CD4-positive, alpha-beta T cell treated with Interleukin-2 at 100 ng/mL for 4 hours (primary cell): ENCODE measurements at places on chromosomes 5 and 9.
A peak's percentile ranks its signal among the peaks of the same experiment; 100 is the strongest.

- no peak for DNase-seq
Observed at GRCh38 chr5:103291606-103292005, 33.0 kb downstream of the MACIR start.

DNA sequence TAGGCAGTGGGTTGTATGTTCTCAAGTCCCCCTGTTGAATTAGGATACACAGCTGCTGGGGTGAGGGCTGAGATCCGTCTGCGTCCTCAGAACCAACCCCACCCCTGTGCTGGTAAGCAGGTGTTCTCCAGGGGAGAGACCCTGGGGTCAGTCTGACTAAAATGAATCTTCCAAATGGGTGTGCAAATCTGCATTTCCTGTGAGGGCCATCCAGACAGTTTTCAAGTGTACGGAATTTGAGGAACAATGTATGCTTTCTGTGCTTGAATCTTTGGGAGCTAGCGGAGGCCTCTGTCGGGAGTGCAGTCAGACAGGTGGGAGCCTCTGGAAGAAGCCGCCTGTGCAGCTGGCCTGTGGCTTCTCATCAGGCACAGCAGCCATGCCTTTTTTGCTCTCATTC, 122.9 kb downstream of the MACROH2A1 start:
- DNase-seq = no peak

GRCh38 chr9:117044241-117044640, 357.1 kb downstream of the TRIM32 start:
- DNase-seq = no peak

GRCh38 chr5:151686674-151687407, at the start of gene SPARC:
TSS of gene SPARC (minus strand) at chr5:151686915. CDS start at chr5:151676188, 10,727 bp downstream.
- DNase-seq = no peak

GRCh38 chr5:173853370-173854131, 34.6 kb upstream of the CPEB4 start:
- no peak for DNase-seq

DNA sequence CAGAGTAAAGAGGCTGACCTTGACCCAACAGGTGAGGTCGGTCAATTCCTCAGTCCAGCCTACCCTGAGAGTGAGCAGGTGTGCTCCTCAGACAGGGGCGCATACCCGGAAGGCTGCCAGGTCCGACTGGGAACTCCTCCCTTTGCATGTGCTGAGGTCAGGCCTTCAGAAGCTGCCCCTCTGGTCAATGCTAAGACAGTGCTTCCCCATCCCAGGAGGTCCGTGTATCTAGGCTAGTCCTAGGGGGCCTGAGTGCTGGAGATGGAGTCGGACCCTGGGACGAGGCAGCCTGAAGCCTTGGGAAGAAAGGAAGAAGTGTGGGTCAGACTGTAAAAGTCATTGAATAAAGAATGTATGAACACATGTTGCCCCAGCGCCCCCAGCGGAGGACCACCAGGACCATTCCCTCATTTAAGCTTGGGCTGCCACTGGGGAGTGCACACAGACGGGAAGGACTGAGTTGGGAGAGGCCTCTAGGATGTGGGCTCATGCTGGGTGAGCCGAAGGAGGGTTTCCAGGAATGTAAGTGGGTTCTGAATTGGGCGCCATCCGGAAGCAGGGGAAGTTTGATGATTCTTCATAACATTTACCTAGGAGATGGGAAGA, 41.0 kb upstream of the GFPT2 start:
- no peak for DNase-seq

DNA sequence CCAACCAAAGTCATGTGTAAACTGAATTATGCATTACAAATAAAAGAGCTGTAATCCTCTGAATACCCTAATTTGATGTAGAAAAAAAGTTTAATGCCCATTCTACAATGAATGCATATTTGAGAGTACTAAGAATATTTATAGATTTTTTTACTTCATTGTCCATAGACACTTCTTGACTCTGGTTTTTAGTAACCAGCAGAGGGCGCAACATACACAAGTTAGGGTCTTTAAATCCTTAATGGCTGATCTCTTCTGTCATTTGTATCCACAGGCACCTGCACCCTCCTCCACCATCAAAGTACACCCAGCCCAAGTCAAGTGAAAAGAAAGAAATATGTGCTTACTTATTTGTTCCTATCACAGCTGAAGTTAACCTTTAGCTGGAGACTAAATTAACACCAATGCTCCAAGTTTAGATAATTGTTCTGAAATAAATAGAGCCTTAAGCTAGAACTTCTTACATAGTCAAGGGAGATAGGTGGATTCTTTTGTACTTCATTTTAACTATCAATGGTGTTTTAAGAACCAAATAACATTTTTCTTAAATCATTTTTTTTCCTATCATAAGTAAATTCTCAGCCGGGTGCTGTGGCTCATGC, 524.2 kb upstream of the DAB2 start:
- DNase-seq = peak; percentile 79

GRCh38 chr5:117010574-117010973, 436.0 kb upstream of the SEMA6A start:
- DNase-seq = no peak

- DNase-seq = no peak
Observed at GRCh38 chr5:61697809-61698558, 365.9 kb downstream of the ZSWIM6 start.

DNA sequence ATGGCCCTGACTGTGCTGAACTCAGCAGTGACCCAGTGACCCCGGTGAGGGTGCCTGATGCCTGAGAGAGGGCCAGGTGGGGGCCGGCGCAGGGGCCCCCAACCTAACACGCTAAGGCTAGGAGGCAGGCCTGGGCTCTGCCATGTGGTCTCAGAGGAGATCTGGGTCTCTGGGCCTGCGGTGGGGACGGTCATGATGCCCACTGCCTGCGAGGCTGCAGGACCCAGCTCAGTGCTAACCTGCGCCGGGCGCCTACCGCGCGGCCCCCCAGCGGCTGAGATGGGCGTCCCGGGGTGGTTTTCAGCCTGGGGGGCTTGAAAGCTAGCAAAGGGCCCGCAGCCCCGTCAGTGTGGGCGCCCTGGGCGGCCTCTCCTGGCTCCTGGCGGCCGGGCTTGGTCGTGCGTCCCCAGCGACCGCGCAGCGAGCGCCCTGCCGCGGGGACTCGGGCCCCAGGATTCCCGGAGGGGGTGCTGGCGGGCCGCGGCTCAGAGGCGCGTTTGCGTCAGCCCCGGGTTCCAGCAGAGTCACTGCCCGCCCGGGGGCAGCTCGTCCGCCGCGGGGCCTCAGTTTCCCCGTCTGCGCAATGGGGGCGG, 2.5 kb downstream of the EGFL7 start:
- DNase-seq = no peak

DNA sequence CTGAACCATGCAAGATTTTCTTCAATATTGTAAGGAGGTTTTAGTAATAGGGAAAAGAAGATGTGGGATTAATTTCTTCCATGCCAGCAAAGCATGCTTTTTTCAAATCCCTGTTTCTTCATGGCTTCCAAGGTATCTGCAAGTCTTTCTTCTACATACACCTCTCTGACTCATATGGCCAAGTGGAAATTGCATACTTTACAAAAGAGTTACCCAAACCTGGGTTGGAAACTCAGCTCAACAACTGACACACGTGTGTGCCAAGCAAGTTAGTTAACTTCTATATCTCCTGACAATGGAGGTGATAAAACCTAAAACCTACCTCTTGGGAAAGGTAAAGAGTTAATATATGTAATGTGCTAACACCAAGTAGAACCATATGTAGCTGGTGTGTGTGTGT, 28.5 kb upstream of the MAMDC2 start:
- DNase-seq = no peak

DNA sequence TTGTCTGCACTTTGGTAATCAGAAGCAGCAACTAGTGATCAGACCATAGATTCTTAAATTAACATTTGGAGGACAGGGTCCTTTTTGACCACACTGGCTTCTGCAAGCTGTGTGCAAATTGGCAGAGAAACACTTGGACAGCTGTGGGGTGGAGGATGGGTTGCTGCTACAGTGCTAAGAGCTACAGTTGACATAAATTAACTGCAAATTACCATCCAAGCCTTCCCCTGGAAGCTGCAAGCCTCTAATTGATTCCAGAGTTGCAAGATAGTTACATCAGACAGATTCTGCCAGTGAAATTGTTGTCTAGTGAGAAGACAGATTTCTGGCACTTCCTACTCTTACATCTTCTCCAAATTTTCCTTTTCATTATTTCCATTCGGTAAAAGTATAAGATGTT, 517.7 kb downstream of the DIRAS2 start:
- DNase-seq = no peak

- DNase-seq = no peak
Observed at GRCh38 chr5:160923936-160924710, 72.1 kb upstream of the ATP10B start.

- DNase-seq = no peak
Observed at GRCh38 chr5:25009063-25009462, 364.3 kb upstream of the CDH10 start.

DNA sequence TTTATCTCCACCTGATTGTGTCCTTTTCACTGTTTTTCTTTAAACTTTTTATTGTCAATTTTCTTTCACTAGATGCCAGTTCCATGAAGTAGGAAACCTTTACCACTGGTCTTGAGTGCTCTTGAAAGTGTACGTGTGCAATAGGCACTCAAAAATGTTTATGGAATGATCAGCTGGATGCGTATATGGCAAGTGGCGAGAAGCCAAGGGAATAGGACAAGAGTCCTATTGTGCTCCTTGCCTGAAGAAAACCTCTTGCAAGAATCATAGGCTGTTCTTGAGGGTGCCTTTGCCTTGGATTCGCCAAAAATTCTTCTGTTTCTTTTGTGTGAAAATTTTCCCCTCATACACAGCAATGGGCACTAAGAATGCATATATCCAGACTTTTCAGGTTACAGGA, 97.7 kb downstream of the GHR start:
- no peak for DNase-seq

GRCh38 chr5:39031041-39031440, 43.2 kb downstream of the RICTOR start:
- DNase-seq = no peak

DNA sequence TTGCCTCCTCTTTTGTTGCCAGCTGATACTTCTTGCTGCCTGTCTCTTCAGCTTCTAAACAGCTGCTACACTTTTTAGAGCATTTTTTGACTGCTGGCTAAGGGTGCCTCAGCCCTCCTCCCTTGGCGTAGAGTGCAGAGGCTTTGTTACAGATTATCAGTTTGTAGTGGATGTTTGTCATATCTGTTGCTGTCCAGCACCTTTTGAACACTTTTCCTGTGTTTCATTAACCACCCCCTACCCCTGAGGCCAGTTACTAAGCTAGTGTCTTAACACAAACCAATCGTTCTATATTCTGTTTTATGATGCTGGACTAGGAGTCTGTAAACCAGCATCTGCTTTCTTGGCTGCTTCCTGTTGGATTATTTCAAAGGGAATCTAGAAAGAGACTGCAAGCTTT, 441.5 kb downstream of the DNAH5 start:
- no peak for DNase-seq

GRCh38 chr5:148259288-148259687, 9.3 kb upstream of the SPINK13 start:
- no peak for DNase-seq

DNA sequence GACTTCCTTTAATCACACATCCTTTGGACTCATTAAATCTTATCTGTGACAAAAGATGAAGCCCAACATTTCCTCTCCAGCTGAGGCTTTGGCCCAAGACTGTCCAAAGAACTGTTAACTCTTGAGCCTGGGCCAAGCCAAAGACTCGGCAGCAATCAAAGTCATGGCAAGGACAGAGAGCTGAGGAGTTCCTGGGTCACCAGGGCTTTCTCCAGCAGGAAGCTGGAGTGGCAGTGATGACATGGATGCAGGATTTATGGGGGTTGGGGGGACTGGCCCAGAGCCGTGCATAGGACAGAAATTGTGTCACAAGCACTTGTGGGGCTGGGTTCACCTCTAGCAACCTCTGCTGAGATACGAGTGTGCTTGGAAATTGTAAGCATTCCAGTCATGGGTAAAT, 440.3 kb downstream of the PLK2 start:
- DNase-seq = no peak

DNA sequence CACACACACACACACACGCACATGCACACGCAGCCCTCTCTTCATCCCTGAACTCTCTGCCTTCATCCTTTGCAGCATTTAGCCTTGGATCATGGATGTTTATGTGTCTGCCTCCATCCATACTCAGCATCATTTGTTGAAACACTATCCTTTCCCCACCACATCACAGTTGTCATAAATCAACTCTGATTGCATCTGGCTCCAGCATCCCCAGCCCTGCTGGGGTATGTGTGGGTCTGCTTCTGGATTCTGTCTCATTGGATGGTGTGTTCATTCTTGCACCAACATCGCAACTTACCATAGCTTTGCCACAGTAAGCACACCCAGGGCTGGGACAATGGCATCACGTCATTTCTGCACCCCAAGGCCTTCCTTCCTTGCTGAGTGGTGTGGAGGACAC, 175.4 kb downstream of the RGS3 start:
- DNase-seq = no peak

- DNase-seq = no peak
Observed at GRCh38 chr9:84819491-84819991, 150.0 kb downstream of the NTRK2 start.

GRCh38 chr5:143222287-143223231, 180.9 kb downstream of the NR3C1 start:
- DNase-seq = peak; percentile 83

- no peak for DNase-seq
Observed at GRCh38 chr9:96251451-96251850, 50.5 kb downstream of the HSD17B3 start.
